T-helper 22 cell (primary cell): ENCODE measurements at places on chromosomes 1 and 21.

DNA sequence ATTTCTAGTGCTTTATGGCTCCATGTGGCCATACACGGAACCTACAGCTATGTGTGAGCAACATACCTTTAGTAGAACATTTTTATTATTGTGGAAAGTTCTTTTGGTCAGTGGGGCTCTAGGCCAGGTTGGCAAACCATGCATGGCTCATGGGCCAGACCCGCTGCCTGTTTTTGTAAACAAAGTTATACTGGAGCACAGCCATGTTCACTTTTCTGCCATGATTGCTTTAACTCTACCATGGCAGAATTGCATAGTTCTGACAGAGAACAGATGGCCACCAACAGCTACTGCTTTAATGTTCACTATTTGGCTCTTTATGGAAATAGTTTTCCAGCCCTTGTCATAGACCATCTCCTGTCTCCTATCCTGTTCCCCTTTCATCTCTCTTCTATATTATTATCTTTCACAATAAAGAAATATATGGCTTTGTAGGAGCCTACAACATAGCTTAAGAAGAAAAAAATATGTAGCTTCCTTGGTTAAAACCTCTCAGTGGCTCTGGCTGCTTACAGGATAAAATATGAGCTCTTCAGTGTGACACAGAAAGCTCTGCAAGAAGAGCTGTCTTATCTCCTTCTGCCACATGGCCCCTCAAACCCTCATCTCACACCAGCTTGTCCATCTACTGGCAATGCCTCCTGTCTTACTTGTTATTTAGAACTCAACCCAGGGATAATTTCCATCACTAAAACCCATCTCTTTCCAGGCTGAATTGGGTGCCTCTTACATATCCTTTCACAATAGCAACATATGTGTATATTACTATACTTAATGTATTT is 54.6 kb upstream of the RWDD3 start:
- DNase-seq, result no peak

DNA sequence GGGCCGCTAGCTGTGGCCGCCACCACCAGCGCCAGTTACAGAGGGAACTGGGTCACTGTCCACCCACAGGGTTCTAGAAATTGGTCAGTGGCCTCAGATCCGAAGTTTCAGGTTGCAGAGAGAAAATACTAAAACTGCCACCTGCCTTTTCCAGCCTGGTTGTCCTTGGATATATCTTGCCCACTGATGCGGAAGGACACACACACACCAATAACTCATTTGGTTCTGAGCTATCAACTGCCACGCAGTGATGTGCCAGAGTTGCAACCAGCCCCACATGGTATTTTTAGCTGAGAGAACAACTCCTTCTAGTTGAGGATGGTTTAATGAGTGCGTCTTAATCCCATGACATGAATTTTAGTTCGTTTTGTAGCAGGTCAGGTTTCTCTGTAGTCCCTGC is 68.1 kb downstream of the SH3BGR start:
- DNase-seq, result no peak

DNA sequence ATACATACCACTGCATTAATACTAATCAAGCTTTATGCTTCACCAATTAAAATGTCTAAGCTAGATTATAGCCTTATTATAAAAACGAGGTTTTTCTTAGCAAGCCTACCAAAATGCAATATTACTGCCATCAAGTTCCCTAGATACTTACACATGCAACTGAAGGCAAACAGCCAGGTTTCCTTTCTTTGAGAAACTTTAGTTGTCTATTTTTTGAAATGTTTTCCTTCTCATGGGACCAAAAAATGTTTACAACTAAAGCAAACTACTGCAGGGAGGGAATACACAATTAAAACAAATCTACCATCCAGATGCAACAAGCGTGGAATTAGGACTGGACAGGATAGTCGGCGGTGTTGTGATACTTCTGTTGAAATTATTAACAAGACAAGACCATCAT is 1.3 kb downstream of the ZNF644 start:
- no peak for DNase-seq

DNA sequence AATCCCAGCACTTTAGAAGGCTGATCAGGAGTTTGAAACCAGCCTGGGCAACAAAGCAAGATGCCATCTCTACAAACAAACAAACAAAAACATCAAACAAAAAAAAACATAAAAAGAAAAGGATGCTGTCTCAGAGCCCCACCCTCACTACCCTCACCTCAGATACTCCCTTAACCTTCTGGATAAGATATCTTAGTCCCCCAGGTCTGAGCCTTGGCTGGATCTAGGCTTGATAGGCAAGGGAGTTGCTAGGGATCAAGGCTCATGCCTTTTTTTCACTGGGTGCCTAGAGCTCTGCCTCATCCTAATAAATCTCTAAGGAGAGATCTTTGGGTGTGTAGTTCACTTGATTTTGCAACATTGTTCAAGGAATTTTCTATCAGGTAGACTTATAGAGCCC is 7.4 kb downstream of the HDAC1 start:
- DNase-seq, result no peak

GRCh38 chr21:31529406-31529805 is 130.1 kb upstream of the SOD1 start:
- DNase-seq, result no peak

GRCh38 chr1:178485541-178485981 is 11.2 kb downstream of the CLEC20A start:
- DNase-seq, result no peak

DNA sequence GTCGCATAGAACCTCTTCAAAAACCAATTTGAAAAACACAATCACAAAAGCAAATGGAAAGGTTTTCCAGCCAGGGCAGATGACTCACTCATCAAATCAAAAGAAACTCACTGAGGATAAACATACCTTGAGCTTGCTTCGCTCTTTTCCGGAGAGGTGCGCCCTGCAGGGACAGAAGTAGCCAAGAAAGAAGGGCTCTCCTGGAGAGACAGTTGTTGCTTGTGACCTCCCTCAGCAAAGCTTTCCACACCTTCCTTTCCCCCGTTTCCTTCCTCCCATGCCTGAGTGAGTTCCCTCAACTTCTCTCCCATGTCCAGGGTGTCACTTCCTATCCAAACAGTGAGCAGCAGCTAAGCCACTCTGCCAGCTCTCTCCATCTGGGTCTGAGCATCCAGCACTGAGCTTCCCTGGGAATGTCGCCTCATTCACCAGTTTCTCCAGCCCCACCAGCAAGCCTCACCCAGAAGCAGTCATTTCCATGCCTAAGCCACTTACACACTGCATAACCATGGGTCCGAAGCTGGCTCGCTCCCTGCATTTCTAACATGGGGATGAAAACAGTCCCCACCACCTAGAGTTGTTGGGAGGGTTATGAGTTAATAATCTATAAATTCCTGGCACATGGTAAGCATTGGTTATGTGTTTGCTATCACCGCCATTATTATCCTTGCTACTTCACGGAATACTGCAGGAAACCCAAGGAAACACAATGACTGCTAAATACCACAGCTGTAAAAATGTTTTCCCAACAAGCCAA is 75.0 kb downstream of the PTPN14 start:
- no peak for DNase-seq

DNA sequence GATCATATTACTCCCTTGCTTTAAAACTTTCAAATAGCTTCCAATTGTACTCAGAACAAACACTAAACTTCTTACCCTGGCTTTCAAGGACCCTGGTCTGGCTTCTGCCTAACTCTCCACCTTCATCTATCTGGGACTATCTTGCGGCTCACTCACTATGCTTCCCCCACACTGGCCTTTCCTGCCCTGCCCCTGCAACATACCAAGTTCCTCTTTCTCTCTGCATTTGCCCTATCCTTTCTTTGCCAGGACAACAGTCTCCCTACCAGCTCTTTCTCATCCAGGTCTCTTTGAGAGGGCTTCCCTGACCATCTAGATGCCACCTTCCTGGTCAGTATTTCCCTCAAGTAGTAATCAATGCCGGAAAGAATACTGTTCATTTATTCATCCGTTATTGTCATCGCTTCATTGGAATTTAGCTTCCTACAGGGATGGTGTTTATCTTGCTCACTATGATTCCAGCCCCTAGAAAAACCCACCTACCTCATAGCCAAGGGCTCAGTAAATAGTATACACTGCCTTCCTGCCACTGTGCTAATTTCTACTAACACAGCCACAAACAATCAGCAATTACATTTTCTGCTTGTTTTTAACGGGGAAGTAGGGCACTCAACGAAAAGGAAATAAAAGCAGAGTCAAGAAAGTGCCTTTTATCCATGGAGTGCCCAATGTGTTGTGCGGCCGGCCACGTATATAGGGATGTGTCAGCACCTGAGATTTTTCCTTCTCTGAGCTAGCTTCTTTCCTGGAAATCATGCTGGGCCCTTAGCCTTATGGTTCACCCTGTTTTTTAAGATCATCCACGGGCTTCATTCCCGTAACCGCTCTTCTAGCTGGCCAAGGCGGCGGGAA is 521 bp upstream of the CDC7 start:
- DNase-seq, result no peak
